Upper lobe of right lung (tissue), 1 donor: ENCODE measurements at places on chromosomes 11 and 22.

DNA sequence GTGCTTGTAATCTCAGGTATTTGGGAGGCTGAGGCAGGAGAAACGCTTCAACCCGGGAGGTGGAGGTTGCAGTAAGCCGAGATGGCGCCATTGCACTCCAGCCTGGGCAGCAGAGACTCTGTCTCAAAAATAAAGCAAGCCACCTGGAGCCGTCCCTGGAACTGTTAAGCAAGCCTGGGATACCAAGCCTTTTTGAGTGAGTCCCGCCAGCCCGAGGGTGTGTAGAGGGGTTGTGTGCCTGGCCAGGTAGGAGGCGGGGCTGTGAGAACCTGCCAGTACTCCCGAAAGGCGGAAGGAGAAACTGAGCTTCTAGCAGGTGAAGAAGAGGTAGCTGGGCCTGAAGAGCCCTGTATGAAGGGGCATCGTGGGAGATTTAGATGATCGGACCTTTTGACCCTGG, 52.4 kb downstream of the TRIOBP start:
- DNase-seq = peak; percentile 84

DNA sequence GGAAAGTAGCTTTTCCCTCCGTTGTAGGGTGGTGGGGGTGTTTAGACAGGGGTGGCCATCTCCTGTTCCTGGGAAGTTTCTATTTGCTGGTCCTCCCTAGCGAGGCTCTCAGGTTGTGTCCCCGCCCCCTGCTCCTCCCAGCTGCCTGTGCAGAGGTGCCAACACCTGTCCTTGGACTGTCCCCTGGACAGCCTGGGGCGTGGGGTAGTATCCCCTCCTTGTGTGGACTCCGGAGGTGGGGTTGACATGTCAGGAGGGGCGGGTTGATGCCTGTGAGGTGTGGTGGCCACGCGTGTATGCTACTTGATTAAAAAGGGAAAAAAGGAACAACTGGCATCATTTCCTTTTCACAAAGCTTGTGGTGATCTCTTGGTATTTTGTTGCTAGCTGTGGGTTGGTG, 14.3 kb upstream of the RANBP1 start:
- DNase-seq = no peak

DNA sequence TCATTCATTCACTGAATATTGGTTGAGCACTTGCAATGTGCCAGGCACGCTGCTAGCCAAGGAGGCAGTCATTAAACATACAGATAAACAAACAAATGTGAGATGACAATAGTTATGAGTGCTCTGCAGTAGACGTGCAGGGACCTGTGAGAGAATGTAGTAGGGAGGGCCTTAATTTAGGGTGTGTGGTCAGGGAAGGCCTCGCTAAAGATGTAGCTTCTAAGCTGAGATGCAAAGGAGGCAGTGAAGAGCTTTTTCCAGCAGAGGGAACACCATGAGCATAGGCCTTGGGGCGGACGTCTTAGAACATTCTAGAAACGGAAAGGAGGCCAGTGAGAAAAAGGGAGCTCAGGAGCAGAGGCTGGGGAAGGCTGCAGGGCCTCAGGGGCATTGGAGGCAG, 789 bp upstream of the NCF4 start:
- no peak for DNase-seq

- DNase-seq = no peak
These were observed 94.8 kb downstream of the TENM4 start for GRCh38 chr11:79346021-79346420.
